ENCODE measurements at places on chromosomes 2 and 18.

DNA sequence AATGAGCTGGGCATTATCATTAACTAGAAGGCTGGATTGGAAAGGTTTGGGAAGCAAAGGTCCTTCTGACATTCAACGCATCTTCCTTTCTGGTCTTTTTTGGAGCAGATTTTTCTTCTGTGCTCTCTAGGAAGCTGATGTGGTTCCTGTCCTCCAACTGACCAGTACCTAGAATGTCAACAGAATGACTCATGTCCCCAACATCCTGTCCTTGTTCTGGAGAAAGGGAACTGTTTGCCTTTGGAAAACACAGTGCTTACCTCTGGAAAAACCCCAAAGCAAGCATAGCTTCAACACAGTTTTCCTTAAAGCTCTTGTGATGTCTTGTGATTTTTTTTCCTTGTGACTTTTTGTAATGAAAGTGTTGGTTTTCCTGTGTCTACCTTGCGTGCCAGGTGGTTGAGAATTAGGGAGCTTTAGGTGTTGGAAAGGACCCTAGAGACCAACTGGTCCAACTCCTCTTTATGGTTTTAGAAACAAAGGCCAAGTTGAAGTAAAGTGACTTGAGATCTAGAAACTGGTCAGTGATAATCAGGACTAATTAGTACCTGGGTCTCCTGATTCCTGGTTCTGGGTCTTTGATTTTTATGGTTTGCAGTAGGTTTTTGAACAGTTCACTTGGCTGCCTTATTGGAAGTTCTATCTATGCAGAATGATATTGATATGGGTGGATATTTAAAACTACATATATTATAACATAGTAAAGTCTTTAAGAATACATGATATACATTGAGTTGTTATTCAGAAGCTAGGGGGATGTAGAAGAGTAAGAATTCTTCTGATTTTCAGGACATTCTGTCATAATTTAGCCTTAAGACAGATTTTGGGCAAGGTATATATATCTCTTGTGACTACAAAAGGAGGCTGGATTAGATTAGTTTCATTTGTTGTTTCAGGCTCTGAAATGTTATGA is 70.5 kb downstream of the FMNL2 start:
- DNase-seq = no peak

DNA sequence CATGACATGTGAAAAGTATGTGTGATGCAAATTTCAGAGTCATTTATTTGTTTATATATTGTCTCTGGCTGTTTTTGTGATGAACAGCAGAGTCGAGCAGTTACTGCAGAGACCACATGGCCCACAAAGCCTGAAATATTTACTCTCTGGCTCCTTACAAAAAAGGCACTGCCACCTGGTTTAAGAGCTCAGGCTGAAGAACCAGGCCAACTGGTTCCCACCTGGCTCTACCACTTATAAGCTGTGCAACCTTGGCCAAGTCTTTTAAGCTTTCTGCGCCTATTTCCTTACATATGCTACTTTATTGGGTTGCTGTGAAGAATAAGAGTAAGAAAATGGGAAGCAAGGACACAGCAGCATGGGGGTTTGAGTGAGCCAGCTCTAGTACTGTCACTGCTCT is 207.6 kb downstream of the L3MBTL4 start:
- no peak for DNase-seq

DNA sequence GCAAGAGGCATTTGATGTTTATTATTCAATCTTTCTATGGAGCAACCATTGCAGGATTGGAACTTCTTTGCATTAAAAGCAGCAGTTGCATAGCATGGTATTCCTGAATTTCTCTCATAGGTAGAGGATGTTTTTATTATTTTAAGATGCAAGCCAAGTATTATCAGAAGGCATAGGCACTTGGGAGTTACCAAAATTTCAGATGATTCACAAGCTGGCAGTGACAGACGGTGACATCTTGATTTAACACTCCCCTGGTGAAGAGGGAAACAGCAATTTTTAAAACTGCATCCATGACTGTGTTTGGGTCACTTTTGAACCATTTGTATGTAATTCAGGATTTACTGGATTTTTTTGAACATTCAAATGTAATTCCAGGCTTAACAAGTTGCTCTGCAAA is 654.3 kb downstream of the SLC4A3 start:
- no peak for DNase-seq

DNA sequence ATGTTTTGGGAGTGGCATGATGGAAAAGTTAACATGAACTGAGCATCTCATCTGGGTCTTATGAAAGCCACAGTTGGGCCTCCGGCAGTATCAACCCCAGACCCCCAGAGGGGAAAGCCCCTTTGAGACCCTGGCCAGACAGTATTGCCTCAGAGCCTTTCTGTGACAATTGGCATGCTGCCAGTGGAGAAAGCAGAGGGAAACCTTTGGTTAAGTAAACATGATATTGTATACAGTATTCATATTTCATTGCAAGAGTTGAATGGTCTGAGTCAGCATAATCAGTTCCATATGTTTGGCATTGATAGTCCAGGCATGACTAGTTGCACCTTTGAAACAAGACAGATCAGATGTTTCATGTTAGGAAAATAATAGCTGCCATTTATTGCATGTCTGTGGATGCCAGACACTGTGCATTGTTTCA is 20.0 kb downstream of the MERTK start:
- no peak for DNase-seq

- DNase-seq = no peak
These were observed 117.3 kb downstream of the MSH2 start for GRCh38 chr2:47520302-47520630.
